Activated T-cell treated with anti-CD3 and anti-CD28 coated beads, Interleukin-2, amount 50 U/mL, for 4 hours (primary cell): ENCODE measurements at places on chromosomes 2 and 18.
A peak's percentile ranks its signal among the peaks of the same experiment; 100 is the strongest.

GRCh38 chr2:97697252-97698235 is 15.8 kb upstream of the ZAP70 start:
- DNase-seq = peak; percentile 97

DNA sequence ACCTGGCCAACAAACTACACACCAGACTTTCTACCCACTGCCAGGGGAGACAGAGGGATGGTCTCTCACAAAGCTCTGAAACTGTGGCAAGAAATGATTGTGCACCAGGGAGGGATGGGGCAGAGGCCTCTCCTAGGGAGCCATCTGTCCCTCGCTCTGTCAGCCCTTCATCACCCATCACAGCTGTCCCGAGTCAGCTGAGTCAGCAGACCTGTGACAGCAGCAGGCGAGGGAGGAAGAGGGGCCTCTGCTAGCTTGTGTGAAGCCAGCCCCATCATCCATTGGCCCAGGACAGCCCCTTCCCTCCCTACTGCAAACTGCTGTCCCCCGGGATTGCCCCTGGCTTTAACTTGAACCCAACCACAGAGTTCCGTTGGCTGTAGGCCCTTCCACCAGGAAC is 5.0 kb downstream of the SH2D6 start:
- DNase-seq = no peak

- no peak for DNase-seq
These were observed 121.1 kb upstream of the KLHL14 start for GRCh38 chr18:32893915-32894314.

DNA sequence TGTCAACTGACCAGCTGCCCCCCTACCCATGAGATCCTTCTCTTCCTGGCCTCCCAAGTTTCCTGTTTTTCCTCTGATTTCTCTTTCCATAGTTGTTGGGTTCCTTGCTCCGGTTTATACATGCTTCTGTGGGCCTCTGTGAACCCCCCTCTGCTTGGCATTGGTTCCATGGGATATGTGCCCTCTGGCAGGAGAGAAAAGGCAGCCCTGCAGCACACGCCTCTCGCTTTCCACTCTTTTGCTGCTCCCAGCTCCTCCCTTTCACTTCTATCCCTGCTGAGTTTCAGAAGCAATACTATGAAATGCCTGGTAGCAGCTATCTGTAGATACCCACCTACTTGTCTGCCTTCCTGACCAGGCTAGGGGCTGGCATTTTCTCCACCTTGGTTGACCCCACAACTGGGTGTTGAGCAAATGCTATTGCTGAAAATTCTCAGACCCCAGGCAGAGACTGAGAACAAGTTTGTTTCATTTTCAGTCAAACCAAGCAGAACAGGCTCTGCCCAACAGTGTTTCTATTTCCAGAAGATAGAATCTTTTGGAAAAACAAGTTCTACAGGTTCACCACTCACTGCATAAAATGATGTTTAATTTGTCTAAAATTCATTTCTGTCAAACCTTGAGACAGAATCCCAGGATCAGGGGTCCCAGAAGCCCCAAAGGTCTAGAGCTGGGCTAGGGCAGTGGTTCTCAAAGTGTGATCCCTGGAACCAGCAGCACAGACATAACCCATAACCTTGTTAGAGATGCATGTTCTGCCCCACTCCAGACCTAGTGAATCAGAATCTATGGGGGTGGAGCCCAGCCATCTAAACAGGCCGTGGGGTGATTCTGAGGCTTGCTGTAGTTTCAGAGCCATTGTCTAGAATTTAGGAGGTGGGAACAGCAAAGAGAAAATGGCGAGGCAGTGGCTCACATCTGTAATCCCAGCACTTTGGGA is 13.4 kb downstream of the CAPG start:
- DNase-seq = no peak

GRCh38 chr2:27496357-27497287 is at the start of gene GCKR:
GCKR (plus strand) TSS chr2:27496839; CDS start chr2:27496905, 66 bp downstream.
- no peak for DNase-seq

DNA sequence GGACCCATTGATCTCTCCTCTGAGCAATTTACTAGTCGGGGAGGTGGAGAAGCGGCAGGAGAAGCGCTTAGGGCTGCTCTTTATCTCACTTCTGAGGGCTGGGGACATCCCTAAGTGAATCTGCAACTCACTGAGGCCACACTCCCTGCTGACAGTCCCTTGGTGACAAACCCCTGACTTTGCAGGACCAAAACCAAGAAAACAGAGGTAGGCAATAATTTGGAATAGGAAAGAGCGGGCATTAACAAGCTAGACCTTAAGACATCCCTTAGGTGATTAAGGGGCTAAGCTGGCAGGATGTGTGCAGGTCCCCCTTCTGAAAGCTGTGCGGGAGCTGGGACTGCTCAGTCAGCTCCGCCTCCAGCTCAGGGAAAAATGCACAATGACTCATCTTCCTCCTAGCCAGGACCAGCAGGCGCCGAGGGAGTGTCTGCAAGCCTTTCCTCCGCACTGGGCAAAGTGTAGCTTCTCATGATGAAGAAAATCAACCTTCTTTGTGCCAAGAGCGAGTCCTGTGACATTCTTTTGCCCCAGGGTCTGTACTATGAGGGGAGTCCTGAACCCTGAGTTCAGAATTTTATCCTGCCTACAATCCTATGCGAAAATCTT is 63.3 kb downstream of the BOD1L2 start:
- no peak for DNase-seq

DNA sequence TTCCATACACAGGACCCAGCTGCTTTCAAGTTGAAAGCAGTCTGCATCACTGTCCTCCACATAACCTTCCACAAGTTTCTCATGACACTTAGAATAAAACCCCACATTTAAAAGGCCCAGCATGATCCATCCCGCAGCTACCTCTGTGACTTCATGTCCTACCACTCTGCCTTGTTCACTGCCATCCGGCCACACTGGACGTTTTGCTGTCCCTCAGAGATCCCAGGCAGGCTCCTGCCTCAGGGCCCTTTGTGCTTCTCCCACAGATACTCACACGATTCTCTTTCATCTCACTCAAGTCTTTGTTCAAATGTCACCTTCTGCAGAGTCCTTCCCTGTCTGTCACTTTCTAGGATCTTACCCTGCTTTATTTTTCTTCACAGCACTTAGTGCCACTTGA is 232.9 kb upstream of the BOD1L2 start:
- DNase-seq = no peak

DNA sequence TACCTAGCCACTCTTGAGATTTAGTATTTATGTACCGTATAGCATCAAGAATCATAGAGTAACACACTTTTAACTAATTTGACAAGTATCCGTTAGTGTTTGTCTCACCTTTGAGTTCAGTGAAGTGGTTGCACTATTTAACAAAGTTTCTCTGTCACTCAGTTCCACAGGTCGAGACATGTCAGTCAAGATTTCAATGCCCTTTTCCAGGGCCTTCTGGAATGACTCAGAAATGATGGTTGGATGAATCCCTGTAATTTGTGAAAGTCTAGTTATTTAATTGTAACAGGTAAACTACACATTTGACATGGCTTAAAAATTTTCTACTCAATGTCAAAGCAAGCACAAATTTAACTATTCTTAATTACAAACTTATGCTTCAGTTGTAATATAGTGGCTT is 9.7 kb downstream of the CCT4 start:
- DNase-seq = no peak

DNA sequence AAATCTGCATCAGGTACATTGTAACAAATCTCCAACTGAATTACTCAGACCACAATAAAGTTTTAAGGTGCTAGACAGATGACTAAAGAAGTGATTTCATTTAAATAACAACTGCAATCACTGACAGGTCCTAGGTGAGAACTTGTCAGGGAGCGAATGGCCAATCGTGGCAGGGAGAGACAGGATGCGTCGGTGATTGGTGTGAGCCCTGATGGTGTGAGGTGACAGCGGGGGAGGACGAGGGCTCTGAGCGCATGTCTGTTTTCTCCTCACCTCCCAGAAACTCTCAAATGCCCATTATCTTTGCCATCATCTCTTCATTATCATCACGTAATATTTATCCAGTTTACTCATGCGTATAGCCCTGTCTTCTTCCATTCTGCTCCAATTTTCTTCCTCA is 207.9 kb upstream of the LYPD1 start:
- no peak for DNase-seq

GRCh38 chr18:24214144-24214543 is 75.3 kb downstream of the CABYR start:
- DNase-seq = no peak

GRCh38 chr2:200125444-200126284 is 170.3 kb downstream of the MAIP1 start:
- no peak for DNase-seq

- DNase-seq = no peak
These were observed 26.9 kb downstream of the FASTKD1 start for GRCh38 chr2:169546756-169547155.

GRCh38 chr2:190840569-190841172 is 40.0 kb upstream of the GLS start:
- DNase-seq = no peak

DNA sequence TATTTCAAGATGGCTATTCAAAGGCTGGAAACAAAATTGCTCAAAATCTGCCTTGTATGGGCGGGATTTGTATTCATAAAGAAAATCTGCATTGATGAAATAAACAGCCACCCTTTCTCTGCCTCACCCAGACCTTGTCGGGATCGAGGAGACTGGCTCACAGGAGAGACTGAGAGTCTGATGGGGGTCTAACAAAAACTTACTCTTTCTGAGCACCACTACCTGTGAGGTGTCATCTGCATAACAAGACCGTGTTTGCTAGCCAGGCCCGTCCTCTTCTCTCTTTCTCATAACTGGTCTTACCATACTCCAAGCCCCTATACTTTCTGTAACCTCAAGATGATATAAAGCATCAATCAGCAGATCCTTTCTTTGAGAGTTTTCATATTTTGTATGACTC is 115.6 kb downstream of the INO80D start:
- DNase-seq = no peak

GRCh38 chr2:234476766-234477165 is 20.1 kb downstream of the ARL4C start:
- no peak for DNase-seq

DNA sequence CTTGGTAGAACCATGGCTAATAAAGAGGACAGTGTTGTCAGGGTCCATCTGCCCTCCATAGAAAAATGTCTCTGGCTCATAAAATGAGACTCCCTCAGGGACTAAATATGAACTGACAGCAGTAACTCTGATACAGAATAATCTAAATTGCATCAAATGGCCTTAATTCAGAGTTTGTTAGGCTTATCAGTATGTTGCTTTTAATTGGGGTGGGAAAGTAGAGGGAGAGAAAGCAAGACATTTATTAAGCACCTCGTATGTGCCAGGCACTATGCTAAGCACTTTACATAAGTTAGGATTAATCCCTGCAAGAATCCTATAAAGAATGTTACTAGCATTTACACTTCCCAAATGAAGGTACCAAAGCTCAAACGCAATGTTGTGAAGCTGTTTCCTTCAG is 115.2 kb downstream of the MMADHC start:
- no peak for DNase-seq

GRCh38 chr2:169673106-169673505 is 21.1 kb downstream of the CFAP210 start:
- DNase-seq = no peak

GRCh38 chr2:75500633-75501032 is 60.1 kb downstream of the EVA1A start:
- DNase-seq = no peak

DNA sequence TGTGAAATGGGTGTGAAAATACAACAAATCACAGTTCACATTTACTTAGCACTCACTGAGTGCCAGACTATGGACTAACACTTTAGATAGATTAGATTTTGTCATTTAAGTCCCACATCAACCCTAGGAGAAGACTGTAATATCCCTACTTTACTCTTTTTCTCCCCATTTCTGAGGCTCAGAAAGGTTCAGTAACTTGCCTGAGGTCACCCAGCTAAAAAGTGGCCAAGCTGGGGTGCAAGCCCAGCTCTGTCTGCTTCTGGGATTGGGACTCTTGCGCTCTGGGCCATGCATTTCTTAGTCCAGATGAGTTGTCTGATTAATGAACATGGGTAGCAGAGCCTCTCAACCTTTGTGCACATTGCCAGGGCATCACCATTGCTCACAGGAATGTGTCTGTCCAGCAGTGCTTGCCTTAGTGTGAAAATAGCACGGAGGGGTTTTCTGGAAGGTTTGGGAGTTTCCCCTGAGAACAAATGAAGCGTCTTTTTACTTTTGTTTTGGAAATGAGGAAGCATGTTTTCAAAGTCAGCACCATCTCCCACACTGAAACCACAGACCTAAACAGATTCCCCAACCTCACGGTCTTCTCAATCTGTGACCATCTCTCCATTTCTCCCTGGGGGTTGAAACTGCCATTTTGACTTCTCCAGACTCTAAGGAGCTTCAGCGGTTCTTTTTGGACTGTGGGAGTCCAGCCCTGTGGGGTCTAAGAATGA is 31.9 kb downstream of the NRP2 start:
- no peak for DNase-seq

DNA sequence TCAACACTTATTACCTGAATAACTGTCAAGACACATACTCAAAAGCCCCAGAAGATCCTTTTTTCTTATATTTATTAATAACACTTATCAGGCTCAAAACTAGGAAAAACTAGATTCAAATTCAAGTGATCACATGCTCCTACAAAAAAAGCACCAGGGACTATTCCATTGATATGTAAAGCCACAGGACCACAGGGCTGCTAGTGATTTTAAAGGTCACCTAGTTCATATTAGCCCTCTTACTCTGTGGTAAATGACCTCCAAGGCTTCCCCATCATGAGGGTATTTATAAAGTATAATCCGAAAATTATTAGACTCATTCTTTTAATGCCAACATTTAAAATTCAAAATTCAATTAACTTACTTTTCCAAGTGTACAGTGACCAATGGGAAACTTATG is 52.5 kb downstream of the LRPPRC start:
- no peak for DNase-seq

DNA sequence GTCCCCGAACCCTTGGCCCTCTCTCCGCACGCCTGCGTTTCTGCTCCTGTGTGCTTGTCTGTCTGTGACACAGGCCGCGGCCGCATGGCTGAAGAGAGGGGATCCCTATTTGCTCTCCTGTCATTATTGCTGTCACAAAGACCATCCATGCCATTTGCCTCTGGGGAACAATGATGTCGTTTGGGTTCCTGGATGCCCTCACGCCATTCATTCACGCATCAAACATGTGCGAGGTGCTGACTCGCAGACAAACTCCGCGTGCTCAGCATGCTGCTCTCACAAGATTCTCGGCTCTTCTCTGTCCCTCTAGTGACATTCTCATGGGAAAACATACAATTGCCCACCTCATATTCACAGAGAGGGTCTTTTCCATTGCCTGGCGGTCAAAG is 67.8 kb downstream of the ASB1 start:
- no peak for DNase-seq

- DNase-seq = no peak
These were observed 158.0 kb upstream of the RAB6C start for GRCh38 chr2:129821445-129821844.

GRCh38 chr2:1598041-1598710 is 146.1 kb downstream of the PXDN start:
- no peak for DNase-seq

- DNase-seq = no peak
These were observed 90.3 kb downstream of the SP3 start for GRCh38 chr2:173874894-173875237.

- DNase-seq = no peak
These were observed 5.1 kb downstream of the EHD3 start for GRCh38 chr2:31238906-31239592.
